Vagina (tissue), 2 donors: ENCODE measurements at places on chromosomes 2 and 18. TPM values are rescaled to one million over a fixed set of nuclear protein-coding genes. Genes with fewer than 3 reads are reported as not detected.
A peak's percentile ranks its signal among the peaks of the same experiment; 100 is the strongest.

The LRP2 gene
- not detected for total RNA-seq

The TMEM37 gene
- total RNA-seq, result 3.2 TPM

The L3MBTL4 gene
- total RNA-seq, result 9.6 TPM

The CHST9 gene
- 0.74 TPM for total RNA-seq

The LRP1B gene
- total RNA-seq, result 8.8 TPM

GRCh38 chr2:237913193-237913917 is 53.5 kb upstream of the UBE2F start:
- no peaks in the 10 kb centered on the region for H3K4me1 ChIP-seq
- H3K4me3 ChIP-seq, result no peak overlapping the region
- H3K36me3 ChIP-seq, result no peaks in the 10 kb centered on the region

DNA sequence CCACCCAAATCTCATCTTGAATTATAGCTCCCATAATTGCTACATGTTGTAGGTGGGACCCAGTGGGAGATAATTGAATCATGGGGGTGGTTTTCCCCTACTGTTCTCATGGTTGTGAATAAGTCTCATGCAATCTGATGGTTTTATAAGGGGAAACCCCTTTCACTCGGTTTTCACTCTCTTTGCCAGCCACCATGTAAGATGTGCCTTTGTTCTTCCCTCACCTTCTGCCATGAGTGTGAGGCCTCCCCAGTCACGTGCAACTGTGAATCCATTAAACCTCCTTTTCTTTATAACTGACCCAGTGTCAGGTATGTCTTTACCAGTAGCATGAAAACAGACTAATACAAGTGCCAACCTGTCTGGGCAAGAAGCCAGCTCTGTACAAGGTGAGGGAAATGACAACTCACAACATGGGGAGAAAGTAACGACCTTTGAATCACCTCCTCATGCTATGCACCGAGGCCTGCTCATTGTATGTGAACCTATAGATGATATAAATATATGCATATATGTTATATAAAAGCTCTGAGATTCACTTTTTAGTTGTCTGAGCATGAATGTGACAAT is 162.2 kb downstream of the ALPK2 start:
- H3K4me1 ChIP-seq, result no peaks in the 10 kb centered on the region
- no peaks in the 10 kb centered on the region for H3K27me3 ChIP-seq
- H3K27ac ChIP-seq, result no peak overlapping the region
- no peak for DNase-seq
- H3K36me3 ChIP-seq, result no peaks in the 10 kb centered on the region

DNA sequence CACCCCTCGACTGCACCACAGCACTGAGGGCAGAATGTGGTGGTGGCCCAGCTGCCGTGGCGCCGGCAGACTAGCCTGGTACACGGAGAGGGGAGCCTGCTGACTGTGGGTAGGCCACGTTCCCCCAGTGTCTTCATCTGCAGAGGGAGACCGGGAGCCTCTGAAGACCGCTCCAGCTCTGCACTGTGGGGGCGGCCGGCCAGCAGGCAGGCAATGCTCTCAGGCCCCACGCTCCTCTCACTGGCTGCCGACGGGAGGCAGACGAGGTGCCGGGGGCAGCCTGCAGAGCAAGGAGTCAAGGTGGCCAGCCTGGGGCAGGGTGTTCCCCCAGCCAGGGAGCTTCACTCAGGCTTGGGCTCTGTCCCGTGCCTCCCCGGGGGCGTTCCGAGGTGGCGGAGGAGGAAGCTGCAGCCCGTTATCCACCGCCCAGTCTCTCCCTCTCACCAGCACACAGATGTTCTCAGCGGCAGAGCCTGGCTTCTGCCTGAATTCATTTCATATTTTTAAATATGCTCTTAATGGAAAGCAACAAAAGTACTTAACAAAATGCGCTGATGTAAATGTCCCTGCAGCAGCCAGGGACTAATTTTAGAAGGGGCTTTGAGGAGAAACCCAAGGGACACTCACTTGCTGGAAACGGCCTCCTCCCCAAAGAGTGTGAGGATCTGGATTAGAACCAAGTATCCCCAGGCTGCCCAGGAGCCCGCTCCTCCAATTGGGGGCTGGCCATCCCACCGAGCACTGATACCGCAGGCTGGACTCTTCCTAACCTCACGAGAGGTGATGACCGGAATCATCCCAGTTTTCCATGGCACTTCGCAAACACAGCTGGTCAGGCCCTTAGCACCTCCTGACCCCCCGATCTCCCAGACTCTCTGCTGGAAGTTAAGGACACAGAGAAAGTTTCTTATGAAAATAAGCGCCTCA is 87.8 kb downstream of the HDAC4 start:
- H3K4me1 ChIP-seq, result peaks cover 43% of the 10 kb centered on the region
- peak; percentile 87 for DNase-seq
- H3K27me3 ChIP-seq, result no peaks in the 10 kb centered on the region
- H3K4me3 ChIP-seq, result peak overlapping the region; percentile 6
- H3K36me3 ChIP-seq, result no peaks in the 10 kb centered on the region
- H3K27ac ChIP-seq, result peak overlapping the region; percentile 59

DNA sequence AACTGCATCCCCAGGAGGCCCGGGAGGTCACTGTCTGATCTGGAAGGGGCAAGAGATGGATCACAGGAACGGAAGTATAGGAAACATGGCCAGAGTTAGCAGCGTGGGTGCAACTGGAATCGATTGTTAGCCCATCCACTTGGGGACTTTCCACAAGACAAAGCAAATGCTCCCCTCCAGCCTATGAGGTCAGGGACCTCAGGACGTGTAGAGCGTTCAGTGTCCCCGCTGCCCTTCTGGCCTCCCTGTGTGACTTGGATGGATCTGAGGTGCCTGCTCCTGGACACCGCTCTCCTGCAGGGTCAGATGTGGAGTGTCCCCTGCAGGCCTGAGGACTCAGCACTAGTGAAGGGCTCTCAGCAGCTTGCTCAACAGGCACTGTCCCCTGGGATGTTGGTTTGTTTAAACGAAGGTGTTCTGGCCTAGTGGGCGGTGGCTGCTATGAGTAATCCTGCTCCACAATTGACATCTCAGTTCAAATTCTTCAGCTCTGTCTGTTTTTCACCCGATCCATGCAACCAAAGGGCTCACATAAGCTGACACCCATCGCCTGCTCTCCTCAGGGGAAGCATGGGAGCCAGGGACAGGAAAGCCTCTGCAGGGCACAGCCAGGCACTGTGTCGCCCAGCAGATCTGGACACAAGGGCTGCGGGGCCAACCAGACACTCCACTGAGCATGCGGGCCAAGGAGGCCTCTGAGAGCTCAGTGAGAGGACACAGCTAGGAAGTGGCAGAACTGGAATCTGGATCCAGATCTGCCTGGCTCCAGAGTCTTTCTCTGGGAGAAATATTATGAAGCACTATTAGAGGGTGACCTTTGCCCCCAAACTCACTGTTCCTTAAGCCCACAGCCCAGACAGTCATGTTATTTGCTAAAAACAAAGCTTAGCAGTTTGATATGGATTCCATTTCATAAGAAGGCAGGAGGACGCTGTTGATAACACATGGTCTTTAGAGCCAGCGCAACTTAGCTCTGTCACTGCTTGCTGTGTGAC is 78.5 kb downstream of the RHOB start:
- no peaks in the 10 kb centered on the region for H3K36me3 ChIP-seq
- no peak for DNase-seq
- H3K27me3 ChIP-seq, result no peaks in the 10 kb centered on the region
- H3K27ac ChIP-seq, result peak overlapping the region; percentile 49
- peaks cover 20% of the 10 kb centered on the region for H3K4me1 ChIP-seq

DNA sequence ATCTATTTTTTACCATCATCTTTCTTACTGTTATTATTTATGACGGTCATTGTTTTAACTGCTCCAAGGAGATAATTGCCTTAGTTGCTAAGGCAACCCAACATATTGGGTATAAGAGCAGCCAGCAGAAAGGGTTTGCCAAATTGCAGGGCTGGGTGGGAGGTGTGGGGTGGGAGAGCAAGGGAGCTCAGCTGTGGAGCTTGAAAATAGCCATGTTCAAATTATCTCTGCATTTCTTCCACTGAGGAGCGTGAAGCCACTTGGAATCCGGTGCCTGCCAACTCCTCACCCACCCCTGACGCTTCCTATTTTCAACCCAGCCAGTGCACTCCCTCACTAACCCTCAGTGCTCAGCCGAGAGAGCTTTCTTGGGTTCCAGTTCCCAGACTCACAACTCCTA is 60.8 kb downstream of the SETBP1 start:
- no peaks in the 10 kb centered on the region for H3K36me3 ChIP-seq
- H3K4me3 ChIP-seq, result no peak overlapping the region
- DNase-seq, result no peak
- H3K27me3 ChIP-seq, result no peaks in the 10 kb centered on the region
- peaks cover 32% of the 10 kb centered on the region for H3K4me1 ChIP-seq

DNA sequence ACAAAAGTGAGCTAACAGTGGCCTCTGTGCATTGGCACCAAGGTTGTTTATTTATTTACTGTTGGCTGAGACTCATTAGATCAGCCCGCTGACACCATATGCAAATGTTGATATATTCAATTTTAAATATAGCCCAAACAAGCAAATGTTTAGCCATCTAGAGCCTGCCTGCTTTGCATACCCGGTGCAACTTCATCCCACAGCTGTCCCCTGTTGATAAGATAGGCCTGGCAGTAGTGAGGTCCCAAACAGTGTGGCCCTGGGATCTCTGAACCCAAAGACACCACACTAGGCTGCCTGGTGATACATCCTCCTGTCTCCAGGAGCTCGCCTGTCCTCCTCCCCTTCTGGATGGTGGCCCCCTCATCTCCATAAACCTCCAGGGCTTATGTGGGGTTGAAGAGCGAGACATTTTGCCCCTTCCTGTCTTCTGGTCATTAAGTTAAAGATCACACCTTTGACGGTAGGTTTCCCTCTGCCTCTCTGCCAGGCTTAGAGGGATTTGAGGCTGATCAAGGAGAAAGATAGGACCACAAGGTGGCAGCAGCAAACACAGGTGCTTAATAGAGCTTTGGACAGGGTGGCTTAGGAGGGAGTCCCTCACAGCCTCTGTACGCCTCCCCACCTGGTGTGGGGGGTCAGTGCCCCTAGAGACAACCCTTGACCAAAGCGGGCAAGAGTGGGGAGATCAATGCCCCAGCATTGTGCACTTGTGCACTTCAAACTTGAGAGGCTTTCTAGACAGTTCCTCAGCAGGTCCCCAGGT is 23.7 kb upstream of the MYO5B start:
- no peaks in the 10 kb centered on the region for H3K27me3 ChIP-seq
- no peak overlapping the region for H3K27ac ChIP-seq
- no peak for DNase-seq
- no peak overlapping the region for H3K4me3 ChIP-seq

GRCh38 chr2:149160701-149161217 is 122.3 kb downstream of the LYPD6B start:
- no peaks in the 10 kb centered on the region for H3K27me3 ChIP-seq
- no peak for DNase-seq
- H3K27ac ChIP-seq, result no peak overlapping the region
- H3K4me3 ChIP-seq, result no peak overlapping the region
- H3K36me3 ChIP-seq, result no peaks in the 10 kb centered on the region

DNA sequence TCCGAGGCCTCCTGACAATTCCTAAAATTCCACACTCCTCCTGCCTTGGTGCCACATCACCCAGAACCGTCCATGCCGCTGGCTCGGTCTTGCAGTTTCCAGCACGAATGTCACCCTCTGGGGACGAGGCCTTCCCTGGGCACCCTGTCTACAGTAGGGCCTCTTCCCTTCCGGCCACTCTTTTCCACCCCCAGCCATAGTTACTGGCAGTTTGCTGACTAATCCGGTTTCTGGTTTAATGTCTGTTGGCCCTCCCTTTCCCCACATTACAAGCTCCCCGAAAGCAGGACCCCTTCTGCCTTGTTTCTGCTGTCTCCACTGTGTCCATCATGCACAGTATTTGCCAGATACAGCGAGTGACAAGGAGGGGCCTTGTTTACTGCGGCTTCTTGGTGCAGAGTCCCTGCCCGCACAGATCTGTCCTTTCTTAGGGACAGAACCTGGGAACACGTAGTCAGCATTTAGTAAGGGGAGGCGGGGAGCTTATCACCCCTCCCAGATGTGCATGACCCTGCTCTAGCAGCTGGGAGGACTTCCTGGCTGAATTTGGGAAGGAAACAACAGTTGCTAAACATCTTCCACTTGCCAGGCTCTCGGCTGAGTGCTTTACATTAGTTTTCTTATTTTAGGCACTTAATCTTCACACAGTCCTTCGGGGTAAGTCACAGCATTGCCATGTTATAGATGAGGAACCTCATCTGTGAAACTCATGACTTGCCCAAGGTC is 23.6 kb upstream of the CATIP start:
- no peak for DNase-seq
- H3K36me3 ChIP-seq, result no peaks in the 10 kb centered on the region
- H3K4me1 ChIP-seq, result no peaks in the 10 kb centered on the region
- no peak overlapping the region for H3K27ac ChIP-seq

DNA sequence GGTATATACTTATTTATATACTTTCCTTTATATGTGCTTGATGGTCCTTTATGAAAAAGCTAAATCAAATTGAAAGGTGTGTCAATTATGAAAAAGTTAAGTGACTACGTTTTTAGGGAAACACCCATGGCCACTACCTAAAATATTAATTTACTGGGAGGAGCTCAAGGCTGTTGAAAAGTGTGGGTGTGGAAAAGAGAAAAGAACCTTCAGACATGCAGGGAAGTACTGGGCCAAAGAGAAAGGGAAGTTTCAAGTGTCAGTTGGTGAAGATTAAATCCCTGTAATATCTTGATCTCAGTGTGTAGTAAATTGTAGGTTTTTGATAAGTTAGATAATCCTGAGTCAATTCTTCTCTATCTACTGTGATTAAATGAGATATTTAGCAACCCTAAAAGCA is 6.2 kb upstream of the GKN1 start:
- no peak overlapping the region for H3K4me3 ChIP-seq
- H3K27ac ChIP-seq, result no peak overlapping the region
- H3K27me3 ChIP-seq, result no peaks in the 10 kb centered on the region
- no peak for DNase-seq

DNA sequence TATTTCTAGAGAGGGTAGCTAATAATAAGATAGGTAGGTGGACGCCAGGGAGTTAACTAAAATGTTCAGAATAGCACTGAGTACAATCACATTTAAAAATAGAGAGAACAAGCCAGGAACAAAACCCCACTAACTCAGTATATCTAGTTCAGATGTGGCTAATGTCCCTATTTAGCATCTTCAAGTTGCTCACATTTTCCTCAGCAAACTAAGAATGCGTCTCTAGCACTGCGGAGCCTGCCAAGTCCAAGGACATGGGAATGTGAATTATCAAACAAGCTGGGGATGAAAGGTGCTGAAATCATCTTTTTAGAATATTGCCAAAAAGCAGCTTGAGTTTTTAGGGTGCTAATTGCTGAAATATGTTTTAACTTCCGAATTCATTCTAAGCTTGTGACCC is 398.5 kb upstream of the FIGN start:
- H3K27ac ChIP-seq, result no peak overlapping the region
- no peaks in the 10 kb centered on the region for H3K4me1 ChIP-seq
- no peak overlapping the region for H3K4me3 ChIP-seq
- H3K36me3 ChIP-seq, result no peaks in the 10 kb centered on the region
